ENCODE measurements at places on chromosomes 3 and 15. TPM values are rescaled to one million over a fixed set of nuclear protein-coding genes. Genes with fewer than 3 reads are reported as not detected.

The KBTBD8 gene
- total RNA-seq, result 2.9 TPM

The ATP13A5 gene
- total RNA-seq, result not detected

The TRAT1 gene
- total RNA-seq, result 0.31 TPM

The PTPRG gene
- total RNA-seq, result 67.7 TPM

The SNX33 gene
- 33.2 TPM for total RNA-seq

The AEN gene
- total RNA-seq, result 10.7 TPM

The UQCC5 gene
- total RNA-seq, result 16.0 TPM

The CLASP2 gene
- 151 TPM for total RNA-seq

Data from sciatic nerve (tissue), 2 donors.